Stimulated activated effector memory CD8-positive, alpha-beta T cell treated with anti-CD3 and anti-CD28 coated beads, Interleukin-12 subunit alpha, Interleukin-12 subunit beta, amount 100 ng/mL, for 72 hours (primary cell): ENCODE measurements at places on chromosomes 1 and 21.

DNA sequence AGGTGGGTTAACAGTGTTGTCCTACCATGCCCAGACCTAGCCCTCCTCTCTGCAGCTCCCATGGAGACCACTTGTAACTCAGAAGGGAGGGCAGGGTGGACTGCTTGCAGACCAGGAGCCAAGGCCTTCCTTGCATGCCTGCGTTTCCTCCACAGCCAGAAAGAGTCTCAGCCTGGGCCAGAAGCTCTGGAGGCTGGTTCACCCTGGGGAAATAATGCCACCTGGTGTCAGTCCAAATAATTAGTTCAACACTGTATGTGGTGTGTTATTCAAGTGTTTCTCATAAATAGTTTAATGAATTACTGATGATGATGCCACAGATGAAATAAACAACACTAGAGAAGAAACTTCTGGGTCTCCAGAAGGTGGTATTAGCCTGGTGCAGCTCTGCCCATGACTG is 16.9 kb upstream of the VANGL1 start:
- no peak for DNase-seq

- DNase-seq: no peak
Observed at GRCh38 chr21:41801321-41802197, 34.7 kb upstream of the RIPK4 start.

GRCh38 chr1:52614671-52615070 is 12.5 kb downstream of the GPX7 start:
- no peak for DNase-seq

DNA sequence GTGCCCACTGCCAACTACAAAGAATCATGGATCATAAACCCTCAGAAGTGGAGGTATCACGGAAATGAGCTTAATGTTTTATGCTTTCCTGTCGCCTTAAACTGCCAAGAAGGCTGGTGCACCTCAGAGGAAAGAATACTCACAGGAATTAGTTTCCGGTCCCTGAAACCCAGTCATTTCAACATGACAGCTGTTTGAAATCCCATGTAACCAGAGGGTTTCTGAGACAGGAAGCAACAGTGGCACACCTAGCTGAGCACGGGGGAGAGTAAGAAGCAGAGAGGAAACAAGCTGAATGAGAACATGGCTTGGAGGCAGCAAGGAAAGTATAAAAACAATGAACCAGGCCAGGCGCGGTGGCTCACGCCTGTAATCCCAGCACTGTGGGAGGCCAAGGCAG is 3.9 kb downstream of the JAK1 start:
- no peak for DNase-seq

DNA sequence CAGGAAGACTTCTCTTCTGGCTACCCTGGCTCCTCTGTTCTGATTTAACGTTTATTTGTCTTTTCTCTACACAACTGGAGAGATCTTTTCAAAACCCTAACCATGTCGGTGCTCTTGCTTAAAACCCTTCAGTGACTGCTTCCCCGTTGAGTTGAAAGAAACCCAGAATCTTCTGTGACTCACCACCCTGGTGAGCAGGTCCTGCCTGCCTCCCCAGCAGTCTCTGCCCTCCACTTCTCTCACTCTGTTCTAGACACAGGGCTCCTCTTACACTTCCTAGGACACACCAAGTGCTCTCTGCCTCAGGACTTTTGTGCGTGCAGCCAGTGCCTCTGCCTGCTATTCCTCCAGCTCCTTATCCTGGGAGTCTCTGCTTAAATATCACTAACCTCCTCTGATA is 131.4 kb downstream of the IER5 start:
- no peak for DNase-seq

DNA sequence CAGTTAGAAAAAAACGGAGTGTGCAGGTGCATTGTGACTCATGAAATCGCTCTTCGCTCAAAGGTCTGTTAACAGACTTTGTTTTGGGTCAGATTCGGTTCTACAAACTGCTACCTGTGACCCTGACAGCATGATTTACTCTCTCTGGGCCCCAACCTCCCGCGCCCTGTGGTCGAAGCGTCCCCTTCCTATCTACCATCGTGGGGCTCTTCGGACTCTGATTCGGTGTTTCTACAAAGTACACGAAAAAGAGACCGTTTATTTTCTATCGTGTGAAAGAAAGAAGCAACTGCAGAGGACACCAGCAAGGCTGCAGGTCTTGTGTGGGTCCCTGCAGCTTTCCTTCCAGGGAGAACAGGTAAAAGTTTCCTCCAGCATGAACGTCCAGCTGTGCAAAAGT is 29.4 kb upstream of the SLC19A1 start:
- DNase-seq: no peak

DNA sequence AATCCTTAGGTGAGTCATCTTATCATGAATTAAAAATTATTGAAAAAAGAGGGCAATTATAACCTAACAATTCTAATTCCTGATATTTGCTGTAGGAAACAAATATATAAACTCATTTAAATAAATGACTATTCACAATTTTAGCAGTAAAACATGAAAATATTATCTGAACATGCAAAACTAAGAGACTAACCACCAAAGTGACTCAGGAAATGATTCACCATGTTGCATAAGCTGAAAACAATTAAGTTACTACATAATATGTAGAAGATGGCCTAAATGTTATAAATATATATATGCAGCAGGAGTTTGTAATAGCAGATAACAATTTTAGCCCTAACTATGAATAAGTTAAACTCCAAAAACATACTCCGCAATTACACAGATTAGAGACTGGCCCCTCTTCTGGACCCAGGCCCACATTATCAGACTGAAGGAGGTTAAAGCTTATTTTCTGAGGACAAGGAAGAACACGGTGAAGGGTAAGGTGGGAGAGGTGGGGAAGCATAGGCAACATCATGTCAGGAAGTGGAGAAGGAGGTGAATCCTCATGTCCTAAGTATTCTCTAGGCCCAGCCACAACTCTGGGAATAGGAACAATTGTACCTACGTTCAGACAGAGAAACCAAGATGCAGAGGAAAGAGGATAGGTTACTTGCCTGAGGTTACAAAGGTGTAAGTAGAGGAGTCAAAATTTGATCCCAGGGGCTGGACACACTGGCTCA is 15.6 kb upstream of the AIM2 start:
- no peak for DNase-seq

DNA sequence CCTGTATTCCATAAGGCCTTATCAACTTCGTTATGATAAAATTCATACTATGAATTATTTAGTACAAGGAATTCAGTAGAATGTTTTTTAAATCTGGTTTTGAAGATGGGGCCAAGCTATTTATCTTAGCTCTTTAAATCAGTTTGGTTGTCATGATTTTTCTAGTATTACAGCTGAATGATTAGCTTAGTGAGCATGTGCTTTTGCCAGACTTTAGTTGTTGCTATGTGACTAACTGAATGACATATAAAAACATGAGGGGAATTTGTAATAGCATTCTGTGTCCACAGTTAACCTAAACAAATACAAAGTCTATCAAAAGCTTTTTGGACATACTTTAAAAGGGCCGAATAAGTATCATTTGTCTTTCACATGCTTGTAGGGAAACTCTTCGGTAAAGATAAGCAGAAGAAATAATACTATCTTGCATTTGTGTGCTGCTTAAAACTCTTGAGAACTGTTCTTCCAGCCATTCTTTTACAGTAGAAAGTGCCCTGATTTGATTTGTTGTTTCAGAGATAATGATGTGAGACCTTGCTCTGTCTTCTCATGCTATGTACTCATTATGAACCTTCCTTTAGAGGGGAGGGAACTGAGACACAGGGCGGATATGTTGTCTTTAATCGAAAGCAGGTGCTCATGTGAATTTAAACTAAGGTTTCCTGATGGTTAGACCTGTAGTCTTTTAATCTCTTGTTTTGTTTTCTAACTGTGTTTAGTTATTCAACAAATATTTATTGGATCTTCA is 18.8 kb downstream of the NEK7 start:
- DNase-seq: no peak

GRCh38 chr1:166089804-166090203 is 77.0 kb downstream of the FAM78B start:
- DNase-seq: no peak

DNA sequence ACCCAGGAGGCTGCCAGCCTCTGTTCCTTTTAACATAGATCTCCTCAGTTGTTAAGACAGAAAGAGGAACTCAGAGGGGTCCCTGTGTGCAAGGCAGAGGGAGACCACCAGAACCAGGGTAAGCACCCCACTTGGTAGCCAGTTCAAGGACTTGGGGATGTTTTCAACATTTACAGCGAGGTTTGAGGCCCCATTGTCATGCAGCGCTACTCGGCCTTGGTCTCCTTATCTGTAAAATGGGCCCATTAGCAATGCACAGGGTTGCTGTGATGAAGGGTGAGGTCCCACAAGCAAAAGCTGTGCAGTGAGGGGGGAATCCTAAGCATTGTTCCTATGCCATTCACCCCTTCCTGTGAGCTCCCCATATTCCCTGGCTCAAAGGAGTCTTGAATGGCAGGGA is 4.2 kb downstream of the SIM2 start:
- no peak for DNase-seq

- no peak for DNase-seq
Observed at GRCh38 chr1:220685879-220686278, 4.3 kb upstream of the C1orf115 start.

GRCh38 chr1:108556499-108556898 is 3.4 kb upstream of the EEIG2 start:
- DNase-seq: no peak

DNA sequence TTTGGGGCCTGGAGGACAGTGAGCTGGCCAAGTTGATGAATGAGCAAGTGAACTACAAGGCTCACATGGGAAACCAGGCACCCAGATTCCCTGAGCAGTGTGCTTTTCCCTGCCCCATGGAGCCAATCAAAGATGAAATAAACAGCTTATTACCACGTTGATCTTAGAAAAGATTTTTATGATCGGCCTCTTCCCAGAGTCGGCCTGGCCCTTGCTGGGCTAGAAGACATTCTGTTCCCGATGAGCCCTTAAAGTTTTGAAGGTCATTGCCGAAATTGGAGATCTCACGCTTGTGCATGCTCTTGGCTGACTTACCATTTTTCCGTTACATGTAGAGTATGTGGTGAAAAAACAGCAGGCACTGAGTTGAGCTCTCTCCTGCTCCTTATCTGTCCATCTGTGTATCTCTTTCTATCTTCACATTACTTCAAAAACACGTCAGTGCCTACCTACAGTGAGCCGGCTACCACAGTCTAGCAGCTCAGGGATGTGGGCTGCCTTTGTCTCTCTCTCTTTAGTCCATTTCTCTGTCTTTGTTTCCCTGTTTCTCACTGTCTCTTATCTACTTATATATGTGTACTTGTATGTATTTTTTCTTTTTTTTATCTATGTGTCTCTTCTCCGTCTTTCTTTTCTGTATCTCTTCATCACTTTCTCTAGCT is 248.8 kb upstream of the USP24 start:
- DNase-seq: no peak

DNA sequence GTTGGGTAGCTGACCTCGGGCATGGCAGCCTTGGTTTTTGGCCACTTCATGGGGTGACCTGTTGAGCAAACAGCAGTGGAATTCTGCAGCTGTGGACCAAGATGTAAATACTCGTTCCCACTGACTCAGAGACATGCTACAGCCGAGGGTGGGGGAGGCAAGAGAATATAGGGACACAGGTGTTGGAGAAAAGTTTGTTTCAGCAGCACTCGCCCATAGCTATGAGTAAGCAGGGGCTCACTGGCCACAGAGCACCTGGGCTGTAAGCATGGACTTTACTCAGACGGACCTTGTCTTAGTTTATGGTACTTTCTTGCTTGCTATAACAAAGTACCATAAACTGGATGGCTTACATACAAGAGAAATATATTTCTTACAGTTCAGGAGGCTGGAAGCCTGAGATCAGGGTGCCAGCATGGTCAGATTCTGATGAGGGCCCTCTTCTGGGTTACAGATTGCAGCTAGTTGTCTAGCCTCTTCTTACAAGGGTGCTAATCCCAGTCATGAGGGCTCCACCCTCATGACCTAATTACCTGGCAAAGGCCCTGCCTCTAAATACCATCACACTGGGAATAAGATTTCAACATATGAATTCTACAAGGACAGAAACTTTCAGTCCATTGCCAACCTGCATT is 437.2 kb upstream of the DAB1 start:
- no peak for DNase-seq

GRCh38 chr1:60541831-60542532 is 468.4 kb upstream of the C1orf87 start:
- DNase-seq: no peak

DNA sequence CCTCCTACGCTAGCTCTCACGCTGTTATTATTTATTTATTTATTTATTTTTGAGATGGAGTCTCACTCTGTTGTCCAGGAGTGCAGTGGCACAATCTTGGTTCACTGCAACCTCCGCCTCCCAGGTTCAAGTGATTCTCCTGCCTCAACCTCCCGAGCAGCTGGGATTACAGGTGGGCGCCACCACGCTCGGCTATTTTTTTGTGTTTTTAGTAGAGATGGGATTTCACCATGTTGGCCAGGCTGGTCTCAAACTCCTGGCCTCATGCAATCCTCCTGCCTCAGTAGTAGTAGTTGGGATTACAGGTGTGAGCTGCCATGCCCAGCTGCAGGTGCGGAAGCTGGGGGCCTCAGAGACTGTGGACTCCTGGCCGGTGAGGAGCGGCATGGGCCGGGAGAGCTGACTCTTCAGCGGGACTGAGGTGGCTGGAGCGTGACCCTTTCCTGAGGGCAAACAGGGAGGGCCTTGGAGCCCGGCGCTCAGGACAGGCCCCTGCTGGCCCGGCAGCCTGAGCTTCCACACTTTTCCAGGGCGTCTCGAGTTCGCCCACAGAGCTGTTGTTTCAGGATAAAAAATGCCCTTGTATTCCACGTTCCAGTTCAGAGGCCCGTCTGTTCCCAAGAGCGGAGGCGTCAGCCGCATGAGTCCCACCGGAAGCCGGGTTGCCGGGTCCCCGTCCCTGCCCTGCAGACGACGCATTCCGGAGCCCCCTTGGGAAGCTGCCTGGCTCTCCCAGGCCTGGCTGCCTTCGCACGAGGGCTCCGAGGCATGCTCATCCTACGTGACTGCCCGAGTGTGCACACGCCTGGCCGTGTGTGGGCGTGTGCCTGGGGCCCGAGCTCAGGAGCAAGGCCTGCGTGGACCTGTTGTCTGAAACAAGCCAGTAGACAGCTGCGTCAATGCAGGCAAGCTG is 126.2 kb downstream of the SIK1 start:
- no peak for DNase-seq

DNA sequence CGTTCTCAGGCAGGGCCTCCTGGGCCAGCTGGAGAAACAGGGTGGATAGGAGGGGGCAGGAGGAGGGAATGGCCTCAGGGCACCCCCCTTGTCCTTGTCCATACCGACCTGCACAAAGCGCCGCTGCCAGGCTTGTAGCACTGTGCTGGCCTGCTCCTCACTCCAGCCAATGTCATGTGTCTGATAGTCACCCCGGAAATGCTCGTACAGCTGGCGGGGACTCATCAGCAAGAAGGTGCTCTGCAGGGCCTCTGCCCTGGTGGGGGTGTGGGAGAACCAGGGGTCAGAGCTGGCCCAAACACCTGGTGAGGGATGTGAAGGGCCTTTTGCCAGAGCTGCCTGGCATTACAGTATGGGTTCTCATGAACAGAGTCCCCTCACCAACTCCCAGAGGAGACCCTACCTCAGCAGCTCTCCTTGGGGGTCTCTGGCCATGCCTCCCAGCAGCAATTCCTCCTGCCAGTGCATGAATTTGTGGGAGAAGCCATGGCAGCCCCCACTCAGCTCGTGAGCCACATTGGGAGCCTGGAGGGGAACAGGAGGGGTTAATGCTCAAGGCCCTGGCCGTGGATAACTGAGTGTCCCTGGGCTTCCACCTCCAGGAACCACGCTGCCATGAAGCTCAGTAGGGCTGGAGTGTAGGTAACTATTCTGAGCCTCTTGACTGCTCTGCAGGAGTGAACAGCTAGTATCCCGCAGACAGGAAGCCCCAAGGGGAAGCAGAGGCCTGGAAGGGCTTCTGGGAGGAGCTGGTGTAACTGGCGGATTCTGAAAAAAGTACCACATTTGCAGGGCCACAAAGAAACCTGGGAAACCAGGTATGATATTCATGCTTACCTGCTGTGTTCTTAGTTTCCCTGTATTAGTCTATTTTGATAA is 13.3 kb downstream of the PTCH2 start:
- DNase-seq: no peak

GRCh38 chr1:59066236-59066635 is 230.7 kb upstream of the FGGY start:
- DNase-seq: no peak
